ENCODE measurements at places on chromosomes 5 and 9.

DNA sequence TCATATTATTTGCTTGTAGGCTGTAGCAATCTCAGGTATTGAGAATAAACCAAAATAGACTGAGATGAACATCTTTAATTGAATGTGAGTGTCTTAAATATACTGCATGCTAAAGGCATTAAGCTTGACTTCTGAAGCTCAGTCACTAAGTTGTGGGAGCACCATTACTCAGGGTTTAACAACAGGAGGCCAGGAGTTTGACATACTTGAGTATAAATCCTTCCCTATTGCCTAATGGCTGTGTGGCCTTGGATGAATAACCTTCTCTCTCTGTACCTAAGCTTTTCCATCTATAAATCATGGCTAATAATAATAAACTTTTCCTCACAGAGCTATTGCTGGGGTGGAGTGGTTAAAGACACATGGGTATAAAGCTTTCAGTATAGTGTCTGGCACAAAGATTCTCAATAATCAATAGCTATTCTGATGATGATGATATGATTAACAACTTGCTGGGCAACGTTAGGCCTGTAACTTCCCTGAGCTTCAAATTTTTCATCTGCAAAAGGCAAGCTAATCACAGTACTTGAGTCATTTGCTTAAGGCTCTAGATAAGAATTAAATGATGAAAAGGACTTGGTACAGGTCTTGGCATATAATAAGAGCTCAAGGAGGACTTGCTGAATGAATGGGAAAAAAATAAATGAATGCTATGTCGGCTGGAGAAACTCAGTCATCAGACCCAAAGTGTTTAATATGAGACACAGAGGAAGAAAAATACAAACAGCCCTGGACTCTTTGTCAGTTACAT is 174.0 kb upstream of the IL12B start:
- peak; percentile 43 for DNase-seq

GRCh38 chr9:127185931-127186781 is 63.7 kb upstream of the ANGPTL2 start:
- DNase-seq, result peak; percentile 98

DNA sequence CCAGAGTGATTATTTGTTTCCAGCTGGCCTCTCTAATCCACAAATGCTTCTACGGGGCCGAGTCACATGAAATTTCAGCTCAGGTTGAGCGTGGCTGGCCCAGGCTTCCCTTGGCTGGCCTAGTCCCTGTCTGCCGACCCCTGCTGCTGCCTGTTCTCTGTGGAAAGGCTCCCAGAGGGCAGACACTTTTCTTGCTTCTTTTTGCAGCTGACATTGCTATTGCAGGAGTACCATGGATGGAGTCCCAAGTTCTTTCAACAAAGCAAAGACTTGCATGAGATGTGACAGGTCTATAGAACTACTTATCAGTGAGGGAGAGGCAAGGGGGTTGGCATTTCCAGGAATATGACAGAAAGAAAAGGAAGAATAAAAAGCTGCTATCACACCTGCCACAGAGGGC is 287.4 kb upstream of the ARRDC3 start:
- DNase-seq, result no peak

DNA sequence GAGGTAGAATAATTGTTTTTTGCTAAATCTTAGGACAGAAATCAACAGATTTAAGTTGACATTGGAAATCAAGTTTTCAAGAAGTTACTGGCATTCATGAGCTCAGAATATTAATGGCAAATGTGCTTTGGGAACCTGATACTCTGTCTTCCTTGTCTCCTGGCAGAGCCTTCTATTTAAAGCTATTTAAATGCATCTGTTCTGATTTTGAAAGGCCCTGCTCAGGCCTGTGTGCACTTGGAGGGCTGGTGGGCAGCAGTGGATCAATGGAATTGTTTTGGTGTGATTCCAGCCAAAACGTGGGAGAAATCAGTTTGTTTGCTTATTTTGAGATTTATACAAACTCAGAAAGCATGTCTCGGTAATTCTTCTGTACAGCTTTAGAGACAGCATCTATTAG is 38.5 kb downstream of the FBXL7 start:
- no peak for DNase-seq

GRCh38 chr5:40514976-40515375 is 164.7 kb upstream of the PTGER4 start:
- DNase-seq, result no peak

DNA sequence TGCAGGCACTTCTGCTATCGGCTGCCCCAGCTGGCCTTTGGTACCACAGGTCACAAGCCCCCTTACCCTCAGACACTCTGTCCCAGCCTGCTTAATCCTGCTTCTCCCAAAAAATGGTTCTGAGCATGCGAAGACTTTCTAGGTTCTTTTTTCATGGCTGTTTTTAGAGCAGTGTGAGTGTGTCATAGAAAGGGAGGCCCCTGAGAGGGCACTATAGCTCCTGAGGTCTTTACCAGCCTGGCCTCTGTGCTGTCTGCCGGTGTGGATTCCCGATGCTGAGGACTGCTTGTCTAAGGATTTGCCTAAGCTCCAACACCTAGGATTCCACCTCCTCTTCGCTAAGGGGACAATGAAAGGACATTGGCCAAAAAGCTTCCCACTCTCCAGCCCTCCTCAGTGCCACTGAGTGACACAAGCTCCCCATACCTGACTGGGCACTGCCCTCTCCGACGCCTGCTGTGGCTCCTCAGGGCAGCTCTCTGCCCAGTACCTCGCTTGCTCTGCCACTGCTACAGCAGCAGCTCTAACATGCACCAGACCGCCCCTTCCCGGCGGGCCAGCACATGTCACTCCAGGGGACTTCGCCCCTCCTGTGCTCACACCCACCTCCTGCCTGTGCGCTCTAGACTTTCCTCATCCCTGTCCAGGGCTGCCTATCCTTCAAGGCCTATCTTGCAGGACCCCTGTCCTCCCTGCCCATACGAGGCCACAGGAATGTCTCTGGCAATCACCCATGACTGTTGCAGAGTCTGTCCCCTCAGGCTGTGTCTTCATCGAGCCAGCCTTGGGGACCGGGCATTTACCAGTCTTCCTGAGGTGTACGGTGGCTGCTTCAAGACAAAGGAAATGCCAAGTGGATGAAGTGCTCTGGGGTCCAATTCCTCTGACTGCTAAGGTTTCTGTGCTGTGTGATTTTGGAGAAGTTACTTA is 21.0 kb downstream of the MACROH2A1 start:
- no peak for DNase-seq

DNA sequence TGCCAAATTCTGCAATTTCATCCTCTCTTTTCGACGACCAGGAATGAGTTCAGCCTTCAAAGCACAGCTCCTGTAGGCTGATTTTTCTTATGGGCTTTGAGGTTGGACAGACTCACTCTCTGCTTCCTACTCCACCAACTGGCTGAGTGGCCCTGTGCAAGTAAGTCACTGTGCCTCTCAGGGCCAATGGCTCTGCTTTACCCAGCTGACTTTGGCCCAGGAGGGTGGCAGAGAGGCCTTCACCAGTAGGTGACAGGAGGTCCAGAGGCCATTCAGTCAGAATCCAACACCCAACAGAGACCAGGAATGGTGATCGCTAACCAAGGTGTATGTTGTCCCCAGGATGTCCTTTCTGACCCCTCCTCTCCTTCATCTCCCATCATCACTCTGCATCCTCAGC is 49.5 kb upstream of the ALDH1B1 start:
- DNase-seq, result no peak

DNA sequence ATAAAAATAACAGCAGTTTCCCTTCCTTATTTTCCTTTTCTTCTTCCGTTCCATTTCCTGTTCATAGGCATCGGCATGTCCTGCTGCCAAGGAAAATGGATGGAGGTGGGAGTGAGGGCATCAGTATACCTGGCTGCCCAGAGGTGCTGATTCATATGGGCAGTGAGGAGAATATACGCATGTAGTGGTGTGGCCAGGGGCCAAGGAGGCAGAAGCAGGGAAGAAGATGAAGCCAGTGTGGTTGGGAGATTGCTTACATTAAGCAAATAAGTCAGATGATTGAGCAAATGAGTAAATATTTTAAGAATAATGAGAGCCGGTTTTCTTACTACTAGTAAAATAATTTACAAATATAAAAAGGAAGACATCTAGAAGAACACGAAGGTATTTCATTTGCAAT is 344.9 kb upstream of the PAPPA start:
- no peak for DNase-seq

DNA sequence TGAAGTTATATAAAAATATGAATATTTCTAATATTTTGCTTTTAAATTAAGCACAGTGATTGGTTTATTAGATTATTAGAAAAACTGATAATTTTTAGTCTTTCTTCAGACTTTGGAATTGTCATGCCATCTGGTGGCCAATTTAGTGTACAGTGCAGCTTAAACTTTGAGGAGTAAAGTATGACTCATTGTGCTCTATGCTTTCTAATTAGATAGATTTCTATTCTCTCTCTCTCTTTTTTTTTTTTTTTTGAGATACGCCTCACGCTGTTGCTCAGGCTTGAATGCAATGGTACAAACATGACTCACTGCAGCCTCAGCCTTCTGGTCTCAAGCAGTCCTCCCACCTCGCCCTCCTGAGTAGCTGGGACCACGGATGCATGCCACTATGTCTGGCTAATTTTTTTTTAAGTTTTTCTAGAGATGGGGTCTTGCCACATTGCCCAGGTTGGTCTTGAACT is 42.1 kb upstream of the GPR21 start:
- DNase-seq, result peak; percentile 79

DNA sequence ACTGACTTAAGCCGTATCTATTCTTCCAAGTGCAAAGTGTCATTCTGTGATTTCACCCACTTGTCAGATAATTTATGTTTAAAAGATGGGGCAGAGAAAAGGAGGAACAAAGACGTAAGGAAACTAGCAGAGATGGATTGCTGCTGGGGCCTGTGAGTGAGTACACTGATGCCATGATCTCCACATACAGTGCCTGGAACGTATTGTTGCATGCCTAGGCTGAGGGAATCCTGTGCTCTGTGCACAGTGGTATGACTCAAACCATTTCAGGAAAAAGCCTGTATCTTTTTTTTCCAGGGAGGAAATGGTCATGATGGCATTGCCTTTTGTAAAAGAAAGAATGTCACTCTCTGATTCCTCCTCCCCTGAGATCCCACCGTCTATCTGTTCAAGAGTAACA is 359.5 kb upstream of the ADAMTS16 start:
- no peak for DNase-seq

DNA sequence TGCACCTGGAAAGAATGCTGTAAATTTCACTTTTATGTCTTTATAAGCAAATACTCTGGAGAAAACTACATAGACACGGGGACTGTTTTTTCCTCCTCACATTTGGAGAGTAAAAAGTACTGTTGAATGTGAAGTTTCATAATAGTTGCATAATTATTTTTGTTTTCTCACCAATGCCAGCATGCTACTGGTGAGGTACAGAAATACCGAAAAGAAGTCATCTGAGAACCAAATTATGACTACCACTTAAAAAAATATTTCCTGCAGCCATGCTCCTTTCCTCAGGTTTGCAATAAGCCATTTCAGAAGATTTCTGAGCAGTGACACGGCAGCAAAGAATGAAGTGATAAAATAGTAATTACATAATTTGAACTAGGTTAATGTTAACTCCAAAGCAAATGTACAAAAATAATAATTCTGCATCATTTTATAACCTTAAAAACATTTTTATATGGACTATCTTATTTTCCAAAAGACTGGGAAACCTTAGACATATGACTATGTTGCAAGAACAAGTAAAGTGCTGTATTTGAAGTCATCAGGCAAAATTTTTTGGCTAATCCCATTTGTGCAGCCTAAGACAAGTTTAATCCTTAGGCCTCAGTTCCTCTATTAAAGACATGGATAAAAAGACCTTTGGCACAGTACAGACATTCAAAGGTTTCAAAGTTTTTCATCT is 144.7 kb downstream of the PCSK1 start:
- DNase-seq, result peak; percentile 28

GRCh38 chr5:95027151-95027721 is 257.7 kb downstream of the MCTP1 start:
- no peak for DNase-seq

DNA sequence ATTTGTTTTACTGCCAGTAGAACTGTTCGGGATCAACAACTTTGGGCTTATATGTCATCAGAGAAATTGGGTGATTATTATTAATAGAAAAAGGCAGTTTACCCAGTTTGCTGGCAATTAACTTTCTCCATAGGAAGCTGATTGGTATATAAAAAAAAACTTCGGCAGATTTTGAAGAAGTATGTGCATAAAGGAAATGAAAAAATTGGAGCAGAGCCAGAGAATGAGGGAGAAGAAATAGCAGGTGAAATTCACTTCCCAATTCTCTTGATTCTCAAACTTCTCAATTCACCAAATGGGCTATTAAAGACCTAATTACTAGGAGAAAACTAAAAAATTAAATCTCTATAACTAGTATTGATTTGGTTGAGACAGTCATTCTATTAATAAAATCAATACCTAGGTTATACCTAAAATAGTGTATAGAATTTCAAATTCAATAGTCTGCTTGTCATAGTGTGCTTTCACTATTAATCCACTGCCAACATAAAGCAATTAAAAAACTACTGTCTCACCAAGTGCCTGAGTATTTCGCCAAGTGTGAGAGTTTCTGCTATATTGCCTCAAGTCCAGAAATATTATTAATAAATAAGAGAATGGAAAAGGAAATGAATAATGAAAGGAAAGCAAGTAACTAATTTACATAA is 47.5 kb downstream of the STX17 start:
- no peak for DNase-seq

DNA sequence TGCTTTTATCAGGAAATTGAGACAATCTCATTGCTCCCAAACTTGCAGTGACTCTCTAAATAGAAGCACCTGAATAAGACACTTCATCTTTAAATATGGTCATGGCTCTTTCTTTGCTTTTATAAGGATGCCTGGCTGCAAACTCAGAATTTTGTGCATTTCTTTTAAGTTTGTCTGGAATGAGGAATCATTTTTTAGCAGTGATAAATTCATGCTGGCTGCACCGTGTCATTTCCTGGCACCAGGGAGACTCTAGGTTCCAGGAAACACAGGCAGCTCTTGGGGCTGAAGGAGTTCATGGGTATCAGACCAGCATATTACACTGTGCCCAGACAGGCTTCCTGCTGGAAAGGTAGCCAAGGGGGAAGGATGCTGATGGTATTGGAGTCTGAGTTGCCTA is 109.9 kb downstream of the NUDT12 start:
- DNase-seq, result peak; percentile 52

DNA sequence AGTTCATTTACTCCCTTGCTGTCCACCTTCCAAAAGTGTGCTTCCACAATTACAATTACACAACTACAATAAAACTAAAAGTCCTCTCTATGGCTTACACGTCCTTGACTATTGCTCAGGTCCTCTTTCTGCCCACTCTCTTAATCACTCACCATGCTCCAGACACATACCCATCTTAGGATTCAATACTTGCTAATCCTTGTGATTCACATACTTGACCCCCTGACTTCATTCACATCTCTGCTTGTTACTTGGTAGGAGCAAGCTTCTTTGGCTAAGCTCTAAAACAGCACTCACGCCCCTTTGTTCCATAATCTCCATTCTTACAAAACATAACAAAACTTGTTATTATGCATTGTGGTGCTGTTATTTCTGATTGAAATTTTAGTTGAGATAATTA is 215.8 kb downstream of the EDIL3 start:
- DNase-seq, result no peak

DNA sequence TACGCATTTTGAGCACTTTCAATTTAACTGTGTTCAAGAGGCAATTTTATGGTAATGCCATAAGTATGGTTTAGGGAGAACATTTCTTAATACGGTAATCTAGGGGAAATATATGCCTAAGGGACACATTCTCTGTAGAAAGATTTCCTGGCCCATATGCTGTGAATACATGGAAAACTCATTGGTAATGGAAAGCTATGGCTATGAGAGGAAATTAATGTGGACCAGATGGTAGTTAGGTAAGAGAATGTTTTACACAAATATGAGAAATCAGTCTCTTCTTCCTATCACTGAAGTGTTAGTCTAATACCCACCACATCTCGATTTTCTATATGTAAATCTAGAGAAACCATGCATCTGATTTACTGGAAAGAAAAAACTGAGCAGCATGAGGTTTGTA is 105.0 kb downstream of the SEMA6A start:
- DNase-seq, result no peak

- DNase-seq, result no peak
Observed at GRCh38 chr5:68273717-68274409, 58.3 kb downstream of the PIK3R1 start.

Measured in GM04503 (cell line).